Activated T-helper 1 cell treated with anti-CD3 and anti-CD28 coated beads, Interleukin-2, amount 50 U/mL, for 16 hours (primary cell): ENCODE measurements at places on chromosomes 1 and 21.

DNA sequence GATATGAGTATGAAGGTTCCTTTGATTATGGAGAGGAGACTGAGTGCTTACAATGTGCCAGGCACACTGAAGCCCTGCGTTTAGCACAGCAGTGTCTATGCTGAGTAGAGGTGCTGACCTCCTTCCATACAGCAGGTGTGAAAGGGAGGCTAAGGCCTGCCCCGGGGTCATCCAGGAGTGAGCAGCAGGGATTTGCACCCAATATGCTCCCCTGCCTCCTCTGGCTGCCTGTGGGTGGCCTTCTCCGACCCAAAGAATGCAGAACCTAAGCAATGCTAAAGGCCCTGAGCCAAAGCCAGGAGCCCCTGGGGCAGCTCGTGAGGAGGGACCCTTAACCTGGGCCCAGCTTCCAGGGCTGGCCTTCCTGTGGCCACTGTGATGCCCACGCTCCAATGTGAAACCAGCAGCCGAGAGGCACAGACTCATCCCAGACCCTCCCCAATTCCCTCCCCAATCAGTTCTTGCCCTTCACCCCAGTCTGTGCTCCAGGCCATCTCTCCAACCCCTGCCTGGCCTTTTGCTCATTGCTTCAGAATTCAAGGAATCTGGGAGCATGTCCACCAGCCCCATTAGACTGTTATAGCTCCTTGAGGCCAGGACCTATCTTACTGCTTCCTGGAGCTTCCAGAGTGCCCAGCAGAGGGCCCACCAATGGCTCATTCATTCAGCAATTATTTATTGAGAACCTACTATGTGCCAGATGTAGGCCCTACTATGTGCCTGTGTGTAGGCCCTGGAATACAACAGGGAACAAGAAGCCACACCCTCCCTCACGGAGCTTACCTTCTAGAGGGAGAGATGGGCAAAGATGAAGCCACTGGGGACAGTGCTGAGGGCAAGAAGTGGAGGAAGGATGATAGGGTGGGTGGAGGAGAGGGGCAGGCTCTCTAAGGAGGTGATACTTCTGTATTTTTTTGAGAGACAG, 53.3 kb downstream of the TAS1R2 start:
- DNase-seq = no peak

DNA sequence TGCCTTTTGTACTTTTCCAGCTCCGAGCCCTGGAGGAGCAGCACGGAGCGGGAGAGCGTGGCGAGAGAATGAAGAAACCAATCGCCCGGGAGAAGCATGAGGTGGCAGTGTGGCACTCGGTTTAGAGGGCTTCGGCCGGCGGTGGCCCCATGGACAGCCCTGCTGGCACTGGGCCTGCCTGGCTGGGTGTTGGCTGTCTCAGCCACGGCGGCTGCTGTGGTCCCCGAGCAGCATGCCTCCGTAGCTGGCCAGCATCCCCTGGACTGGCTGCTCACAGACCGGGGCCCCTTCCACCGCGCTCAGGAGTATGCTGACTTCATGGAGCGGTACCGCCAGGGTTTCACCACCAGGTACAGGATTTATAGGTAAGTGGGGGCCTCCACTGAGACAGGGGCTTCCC, 59.0 kb downstream of the BRINP2 start:
- DNase-seq = no peak

DNA sequence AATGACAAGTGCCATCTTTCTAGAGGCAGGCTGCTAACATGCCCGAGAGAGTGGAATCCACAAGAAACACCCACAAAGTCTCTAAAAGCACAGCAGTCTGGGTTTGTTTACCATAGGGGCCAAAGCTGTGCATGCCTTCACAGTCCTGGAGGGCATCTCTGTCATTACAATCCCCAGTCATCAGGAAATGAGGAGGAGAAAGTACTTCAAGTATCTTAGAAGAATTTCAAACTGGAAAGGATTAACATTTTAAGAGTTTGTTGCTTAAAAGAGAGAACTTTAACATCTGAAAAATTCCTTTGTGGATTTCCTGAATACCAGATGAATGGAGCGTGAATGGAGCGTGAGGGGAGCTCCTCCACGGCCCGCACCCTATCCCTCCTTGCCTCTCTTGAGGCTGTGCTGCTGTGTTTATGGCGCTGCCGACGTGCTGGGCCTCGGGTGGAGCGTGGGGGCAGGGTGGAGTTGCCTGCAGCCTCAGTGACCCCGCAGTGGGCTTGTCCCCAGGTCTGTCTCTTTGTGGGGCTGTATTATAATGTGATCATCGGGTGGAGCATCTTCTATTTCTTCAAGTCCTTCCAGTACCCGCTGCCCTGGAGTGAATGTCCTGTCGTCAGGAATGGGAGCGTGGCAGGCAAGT, 23.3 kb downstream of the SLC6A17 start:
- DNase-seq = no peak

- DNase-seq = no peak
Observed at GRCh38 chr1:110526201-110526780, 7.3 kb upstream of the KCNA10 start.

DNA sequence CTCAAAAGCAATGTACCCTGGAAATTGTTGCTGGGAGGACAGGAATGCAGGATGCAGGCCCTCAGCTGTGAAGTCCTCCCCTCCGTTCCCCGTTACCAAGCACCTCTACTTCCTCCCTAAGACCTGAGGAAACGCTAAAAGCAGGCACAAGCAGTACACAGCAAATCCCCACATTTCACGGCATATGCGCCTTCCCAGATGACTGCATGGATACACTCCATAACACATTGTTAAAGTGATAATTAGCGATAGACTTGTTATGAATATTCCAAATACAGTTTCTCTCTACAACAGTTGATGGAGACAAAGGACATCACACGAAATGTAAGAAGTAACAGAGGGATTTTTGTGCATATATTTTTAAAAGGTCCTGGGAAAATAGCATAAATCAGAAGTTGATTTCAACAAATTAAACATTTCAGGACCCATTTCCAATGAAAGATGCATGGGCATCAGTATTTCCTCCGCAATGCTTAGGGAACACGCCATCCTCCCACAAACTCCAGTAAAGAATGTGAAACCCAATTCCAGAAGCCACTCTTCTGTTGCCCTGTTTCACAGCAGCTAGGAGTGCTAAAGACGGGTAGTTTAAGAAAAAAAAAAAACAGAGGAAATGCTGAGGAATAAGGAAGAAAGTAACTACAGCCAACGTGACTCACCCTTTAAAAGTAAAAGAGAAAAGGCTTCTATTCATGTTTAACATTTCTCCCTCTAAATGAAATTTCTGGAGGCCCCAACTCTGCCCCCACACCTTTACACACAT, 75.5 kb downstream of the HIVEP3 start:
- DNase-seq = no peak

- DNase-seq = no peak
Observed at GRCh38 chr1:899636-900317, 23.9 kb upstream of the SAMD11 start.

GRCh38 chr1:15246960-15247614, at the start of gene FHAD1:
Gene FHAD1, plus strand, starts transcription at chr1:15247223. Its CDS starts 4,562 bp downstream, at chr1:15251785.
- peak; percentile 30 for DNase-seq

DNA sequence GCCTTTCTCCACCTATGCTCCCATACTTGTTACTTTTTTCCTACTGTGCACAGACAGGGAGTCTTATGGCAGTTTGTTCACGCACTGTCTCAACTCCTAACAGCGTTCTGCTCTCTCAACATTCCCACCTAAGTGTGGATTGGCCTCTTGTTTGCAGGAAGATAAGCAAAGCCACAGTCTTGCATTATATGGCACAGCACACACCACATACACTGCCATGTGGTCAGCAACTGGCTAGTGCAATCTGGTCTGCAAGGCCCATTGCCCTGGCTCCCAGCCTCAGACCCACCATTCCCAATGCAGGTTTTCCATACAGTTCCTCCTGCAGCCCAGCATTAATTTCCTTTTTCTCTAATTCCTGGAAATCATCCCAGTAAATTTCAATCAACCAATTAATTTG, 38.3 kb upstream of the LAMC2 start:
- no peak for DNase-seq

DNA sequence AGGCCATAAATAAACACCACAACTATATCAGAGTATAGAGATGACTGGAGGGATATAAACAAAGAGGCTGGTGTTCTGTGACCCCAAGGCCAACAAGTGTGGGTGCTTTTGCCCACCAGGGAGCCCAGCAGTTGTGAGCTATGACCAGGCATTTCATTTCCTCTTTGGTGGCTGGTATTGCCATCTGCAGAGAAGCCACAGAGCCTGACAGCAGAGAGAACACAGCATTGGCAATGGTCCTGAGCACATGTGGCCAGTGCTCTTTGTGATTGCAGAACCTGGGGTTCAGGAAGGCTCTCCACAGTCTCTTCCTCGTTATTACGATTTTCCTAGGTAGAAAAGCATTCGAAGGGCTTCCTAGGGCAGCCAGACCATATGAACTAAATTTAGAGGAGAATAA, 112.3 kb downstream of the TM2D1 start:
- DNase-seq = no peak

GRCh38 chr1:225428068-225428880, 436 bp upstream of the LBR start:
- DNase-seq = peak; percentile 92

DNA sequence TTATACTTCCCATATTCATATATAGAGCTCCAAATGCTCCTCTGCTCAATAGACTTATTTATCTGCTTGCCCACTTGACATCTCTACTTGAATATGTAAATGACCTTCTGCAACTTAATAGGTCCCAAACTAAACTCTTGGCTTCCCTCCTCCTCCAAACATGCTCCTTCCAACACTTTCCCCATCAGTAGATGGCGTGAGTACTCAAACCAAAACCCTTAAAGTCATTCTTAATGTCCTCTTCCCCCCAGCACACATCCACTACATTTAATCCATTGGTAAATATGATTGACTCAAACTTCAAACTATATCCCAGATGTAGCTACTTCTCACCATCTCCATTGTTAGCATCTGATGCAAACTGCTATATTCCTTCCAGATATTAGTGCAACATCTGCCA, 48.5 kb upstream of the PBX1 start:
- DNase-seq = no peak

DNA sequence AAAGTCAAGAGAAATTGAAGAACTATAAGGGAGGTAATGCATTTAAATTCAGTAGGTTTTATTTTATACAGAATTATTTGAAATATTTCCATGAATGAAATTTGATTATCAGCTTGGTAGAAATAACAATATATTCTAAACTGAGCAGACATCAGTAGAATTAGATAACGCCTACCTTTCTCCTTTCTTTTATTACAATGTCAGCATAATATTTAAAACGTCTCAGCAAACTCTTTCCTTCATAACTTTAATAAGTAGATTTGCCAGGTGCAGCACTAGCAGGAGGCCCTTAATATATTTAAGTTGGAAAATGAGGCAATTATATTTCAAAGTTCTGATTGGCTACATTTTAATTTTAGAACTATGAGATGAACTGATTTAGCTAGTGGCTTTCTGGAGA, 298.8 kb downstream of the BRINP3 start:
- no peak for DNase-seq

DNA sequence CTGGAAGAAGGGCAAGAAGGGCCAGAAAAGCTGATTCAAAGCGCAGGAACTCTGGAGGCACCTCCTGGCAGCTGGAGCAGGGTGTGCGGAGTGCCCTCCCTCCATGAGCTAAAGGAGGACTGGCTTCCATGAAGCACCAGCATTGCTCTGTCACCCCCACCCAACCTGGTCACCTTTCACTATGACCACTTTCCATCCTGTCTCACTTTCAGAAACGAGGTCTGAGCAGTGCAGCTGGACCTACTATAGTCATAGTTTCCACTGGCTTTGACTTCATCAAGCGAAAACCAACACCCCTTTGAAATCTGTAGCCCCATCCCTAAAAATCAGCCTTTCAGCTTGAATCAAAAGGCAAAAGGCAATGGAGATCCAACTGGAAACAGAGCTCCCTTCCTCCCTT, 84.8 kb upstream of the CACNA1E start:
- DNase-seq = no peak
